ENCODE measurements at places on chromosomes 1 and 21. TPM values are rescaled to one million over a fixed set of nuclear protein-coding genes. Genes with fewer than 3 reads are reported as not detected.

DNA sequence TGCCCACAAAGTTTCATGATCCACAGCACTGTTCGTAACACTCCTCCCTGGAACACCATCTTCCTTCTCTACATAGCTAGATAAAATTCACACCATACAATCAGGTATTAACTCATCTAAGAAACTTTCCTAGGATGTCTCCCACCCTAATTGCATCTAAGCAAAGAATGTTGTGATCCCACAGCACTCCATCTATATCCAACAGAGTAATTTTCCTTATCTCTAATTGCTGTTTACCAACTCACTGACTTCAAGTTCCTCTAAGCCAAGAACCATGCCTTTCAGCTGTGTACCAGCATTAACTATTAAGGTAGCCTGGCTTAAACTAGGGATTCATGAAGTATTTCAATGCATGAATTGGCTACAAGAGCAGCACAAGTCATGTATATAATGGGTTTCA is 114.2 kb downstream of the SIPA1L2 start:
- DNase-seq = no peak

GRCh38 chr1:85372683-85373377 is 92.1 kb downstream of the DDAH1 start:
- DNase-seq = peak; percentile 66

DNA sequence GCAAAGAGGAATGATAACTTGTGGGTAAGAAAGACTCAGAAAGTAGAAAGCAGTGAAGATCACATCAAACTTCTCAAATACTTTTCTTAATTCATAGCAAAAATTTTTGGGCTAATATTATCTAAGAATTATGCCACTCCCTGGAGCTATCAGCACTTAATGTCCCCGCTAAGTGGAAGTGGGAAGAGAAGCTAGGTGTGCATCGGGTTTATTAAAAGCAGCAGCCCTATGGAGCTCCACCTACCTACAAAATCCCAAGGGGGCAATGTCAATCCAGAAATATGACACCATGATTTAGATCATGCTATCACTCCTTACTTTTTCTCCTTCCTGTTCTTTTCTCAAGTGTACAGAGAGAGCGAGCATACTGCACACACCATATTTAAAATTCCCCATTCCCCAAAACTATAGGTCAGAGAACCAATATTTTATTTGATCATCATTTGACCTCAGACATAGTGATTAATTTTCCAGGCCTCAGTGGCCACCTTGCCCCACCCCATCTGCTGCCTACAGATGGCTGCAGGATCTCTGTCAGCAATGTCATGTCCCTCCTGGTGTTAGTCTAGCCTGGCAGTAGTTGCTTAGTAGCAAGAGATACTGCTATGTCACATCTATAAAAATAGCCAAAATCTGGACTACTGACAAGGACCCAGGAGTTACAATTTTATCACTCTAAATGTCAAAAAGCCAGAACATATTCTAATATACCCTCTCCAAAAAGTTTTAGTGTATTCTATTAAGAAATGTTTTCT is 66.6 kb downstream of the MAP3K21 start:
- DNase-seq = no peak

GRCh38 chr1:91124290-91124985 is 102.6 kb upstream of the ZNF644 start:
- no peak for DNase-seq

DNA sequence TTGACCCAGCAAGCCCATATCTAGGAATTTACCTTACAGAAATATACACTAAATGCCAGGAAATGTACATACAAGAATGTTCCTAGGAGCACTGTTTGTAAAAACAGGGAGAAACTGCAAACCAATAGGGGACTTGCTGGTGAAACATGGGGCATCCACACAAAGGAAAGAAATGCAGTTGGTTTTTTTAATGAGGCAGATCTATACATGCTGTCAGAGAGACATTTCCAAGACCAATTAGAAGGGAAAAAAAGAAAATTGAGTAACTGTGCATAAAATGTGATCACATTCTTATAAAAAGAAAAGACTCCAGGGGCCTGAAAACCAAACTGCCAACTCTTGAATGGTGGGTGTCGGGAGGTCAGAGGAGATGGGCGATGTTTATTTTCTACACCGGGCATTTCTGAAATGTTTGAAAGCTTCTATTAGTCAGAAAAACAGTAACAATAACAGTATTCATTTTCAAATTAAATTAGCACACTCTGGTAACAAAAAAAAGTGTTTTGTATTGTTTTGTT is 56.6 kb downstream of the MATN1 start:
- no peak for DNase-seq

GRCh38 chr1:234143681-234144080 is 229.6 kb upstream of the COA6 start:
- DNase-seq = no peak

GRCh38 chr1:76607717-76608116 is 259.6 kb upstream of the ST6GALNAC5 start:
- no peak for DNase-seq

- DNase-seq = no peak
Observed at GRCh38 chr1:184709418-184709817, 45.2 kb downstream of the EDEM3 start.

GRCh38 chr1:87560137-87560536 is 231.5 kb downstream of the LMO4 start:
- no peak for DNase-seq

DNA sequence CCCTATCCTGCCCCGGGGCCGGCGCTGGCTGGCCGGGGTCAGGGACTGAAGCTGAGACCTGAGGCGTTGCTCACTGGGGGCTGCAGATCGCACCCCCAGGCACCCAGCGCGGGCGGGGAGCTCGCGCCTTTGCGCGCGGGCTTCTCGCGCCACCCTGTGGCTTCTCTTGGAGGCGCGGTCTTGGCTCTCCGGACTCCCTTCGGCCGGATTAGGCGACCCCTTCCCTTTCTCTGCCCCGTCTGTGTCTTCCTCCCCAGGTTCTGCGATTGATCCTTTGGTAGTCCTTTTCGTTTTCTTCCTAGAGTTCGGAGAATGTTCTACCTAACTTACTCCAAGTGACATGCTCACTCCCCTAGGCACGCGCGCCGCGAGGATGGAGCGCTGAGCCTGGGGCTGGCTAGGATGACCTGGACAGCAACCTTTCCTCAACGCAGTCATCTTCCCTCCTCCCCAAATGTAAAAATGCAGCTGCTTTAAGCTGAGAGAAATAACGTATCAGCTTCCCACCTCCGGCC is 495 bp upstream of the NTRK1 start:
- peak; percentile 77 for DNase-seq

DNA sequence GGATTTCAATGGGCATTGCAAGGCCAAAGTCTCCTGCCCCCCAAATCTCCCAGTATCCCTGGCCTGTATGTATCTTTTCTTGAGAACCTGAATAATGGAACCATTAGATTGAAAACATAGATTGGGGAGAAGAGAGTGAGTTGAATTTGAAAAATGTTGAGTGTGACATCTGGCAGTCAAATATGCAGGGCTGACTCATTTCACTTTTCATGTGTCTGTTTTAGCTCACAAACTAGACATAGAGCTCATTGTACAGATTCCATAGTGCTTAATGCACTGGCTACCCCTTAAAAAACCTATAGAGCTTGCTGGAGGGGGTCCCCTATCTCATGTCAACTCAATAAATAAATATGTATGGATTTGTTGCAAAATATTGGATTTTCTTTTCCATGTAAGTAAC is 30.8 kb downstream of the DDR2 start:
- peak; percentile 71 for DNase-seq

DNA sequence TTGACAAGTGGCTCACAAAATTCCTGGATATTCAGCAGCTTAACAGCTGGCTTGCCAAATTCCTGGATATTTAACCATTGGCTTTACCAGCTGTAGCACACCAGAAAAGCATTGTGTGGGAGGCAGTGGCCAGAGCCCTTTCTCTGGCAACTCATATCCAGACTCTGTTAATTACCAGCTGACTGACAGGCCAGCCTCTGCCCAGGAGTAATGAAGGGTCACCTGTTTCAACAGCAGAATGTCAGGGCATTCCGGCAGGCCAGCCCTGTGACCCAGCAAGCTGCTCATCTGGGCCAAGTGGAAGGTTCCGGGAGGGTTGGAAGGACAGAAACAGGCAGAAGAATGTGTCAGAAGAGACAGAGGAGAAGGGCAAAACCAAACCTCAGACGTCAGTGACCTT is 35.2 kb upstream of the KIRREL1 start:
- no peak for DNase-seq

GRCh38 chr1:61149010-61149860 is 66.9 kb downstream of the NFIA start:
- peak; percentile 39 for DNase-seq

GRCh38 chr21:17461582-17461981 is 51.3 kb upstream of the CXADR start:
- DNase-seq = peak; percentile 62

DNA sequence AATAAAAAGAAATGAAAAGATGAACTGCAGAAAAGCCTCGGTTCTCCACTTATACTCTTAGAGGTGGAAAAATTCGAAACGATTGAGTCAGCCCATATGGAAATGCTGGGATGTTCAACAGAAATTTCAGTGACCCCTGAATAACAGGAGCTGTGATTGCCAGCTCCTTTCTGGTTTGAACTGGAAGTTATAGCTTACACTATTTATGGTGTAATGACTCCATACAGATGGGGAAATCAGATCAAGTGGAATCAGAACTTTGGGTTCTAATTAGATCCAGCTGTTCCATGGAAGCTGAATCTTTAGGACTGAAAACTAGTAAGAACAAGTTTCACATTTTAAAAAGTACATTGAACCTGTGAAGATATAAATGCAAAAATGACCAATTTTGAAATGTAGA is 569.3 kb upstream of the ZRANB2 start:
- DNase-seq = peak; percentile 58

DNA sequence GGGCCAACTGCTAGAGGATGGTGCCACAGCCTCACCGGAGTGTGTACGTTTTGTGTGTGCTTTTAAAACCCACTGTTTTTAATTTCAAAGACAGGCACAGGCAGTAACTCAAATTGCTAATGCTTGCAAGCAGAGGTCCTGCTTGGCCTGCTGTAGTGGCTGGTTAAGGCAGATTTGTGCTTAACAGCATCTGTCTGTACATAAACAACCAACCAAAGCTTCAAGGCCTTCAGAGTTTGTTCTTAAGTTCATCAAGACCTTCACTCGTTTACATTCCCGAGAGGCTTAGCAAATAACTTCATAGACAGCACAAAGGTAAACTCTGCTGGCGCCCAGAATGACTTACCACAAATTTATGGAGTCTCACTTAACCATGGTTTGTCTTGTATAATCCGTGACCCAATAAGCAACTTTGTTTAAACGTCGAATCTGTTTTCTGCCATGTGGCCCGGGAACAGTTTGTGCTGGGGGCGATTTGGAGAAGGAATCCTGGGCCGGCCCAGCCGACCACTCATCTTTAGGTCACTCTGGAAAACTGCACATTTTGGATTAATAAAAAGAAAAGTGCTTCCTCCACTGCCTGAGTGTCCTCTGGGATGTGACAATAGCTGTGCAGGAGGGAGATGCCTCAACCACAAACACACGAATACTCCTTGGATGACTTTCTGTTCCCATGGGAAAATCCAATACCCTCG is 58.1 kb downstream of the CAPZB start:
- DNase-seq = peak; percentile 80

GRCh38 chr1:31834501-31834900 is 18.7 kb upstream of the SPOCD1 start:
- no peak for DNase-seq

DNA sequence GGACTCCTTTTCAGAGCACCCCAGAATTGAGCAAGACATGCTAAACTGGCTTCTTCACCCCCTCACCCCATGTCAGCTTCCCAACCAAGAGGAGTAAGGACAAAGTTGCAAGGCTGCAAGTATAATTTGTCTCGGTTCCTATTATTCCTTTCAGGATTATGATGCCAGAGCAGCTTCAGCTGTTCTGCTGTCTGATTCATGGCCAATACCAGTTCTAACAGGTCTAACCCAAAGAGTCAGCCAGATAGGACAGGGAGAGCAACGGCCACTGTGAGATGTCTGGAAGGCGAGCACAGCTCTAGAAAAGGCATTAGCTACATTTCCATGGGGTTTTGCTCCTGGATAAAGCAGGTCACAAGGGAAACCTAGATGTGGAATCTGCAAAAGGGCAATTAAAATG is 53.3 kb upstream of the HOOK1 start:
- peak; percentile 10 for DNase-seq

DNA sequence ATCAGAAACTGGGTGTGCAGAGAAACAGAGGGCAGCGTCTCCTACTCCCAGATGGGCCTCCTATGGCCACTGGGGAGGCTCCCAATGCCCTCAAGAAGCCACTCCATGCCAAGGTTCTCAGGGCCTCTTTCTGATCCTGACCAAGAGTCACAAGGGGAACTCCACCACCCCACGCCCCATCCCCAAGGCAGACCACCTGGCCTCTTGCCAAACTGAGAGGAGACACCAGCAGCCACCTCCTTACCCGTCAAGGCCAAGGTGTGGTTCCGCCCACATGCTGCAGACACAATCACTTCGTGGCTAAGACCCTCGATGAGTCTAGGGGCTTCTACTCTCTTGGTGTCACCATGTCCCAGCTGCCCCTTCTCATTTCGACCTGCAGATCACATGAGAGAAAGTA is 17.0 kb downstream of the RCC2 start:
- DNase-seq = no peak

DNA sequence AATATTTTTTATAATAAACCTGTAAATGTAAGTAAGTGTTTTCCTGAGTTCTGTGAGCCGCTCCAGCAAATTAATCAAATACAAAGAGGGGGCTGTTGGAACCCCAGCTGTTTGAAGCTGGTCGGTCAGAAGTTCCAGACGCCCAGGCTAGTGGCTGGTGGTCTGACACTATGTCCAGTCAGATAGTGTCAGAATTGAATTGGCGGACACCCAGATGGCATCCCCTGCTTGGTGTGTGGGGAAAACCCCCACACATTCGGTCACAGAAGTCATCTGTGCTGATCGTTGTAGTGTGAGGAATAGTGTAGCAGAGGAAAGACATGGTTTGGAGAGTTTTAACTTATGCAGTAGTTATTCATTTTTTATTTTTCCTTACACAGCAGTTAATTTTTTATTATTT is 32.4 kb downstream of the TBCE start:
- DNase-seq = no peak

GRCh38 chr1:204282761-204283221 is 69.0 kb upstream of the GOLT1A start:
- DNase-seq = no peak

- peak; percentile 68 for DNase-seq
Observed at GRCh38 chr1:203584035-203584434, 42.6 kb upstream of the ATP2B4 start.

DAB1 gene
- 0.39 TPM for polyA plus RNA-seq

DISC1 gene
- polyA plus RNA-seq = 0.43 TPM

LCE6A gene
- not detected for polyA plus RNA-seq

GPATCH4 gene
- 43.0 TPM for polyA plus RNA-seq

RNU1-2 gene
- not detected for polyA plus RNA-seq

RPTN gene
- polyA plus RNA-seq = 0.05 TPM

MTARC2 gene
- polyA plus RNA-seq = 4.8 TPM

CSMD2 gene
- 5.1 TPM for polyA plus RNA-seq

FAM131C gene
- polyA plus RNA-seq = 1.8 TPM

ZNF687 gene
- 3.0 TPM for polyA plus RNA-seq

GPR89B gene
- 13.3 TPM for polyA plus RNA-seq

SLC9C2 gene
- not detected for polyA plus RNA-seq
